Right hindlimb (tissue), 1 donor: ENCODE measurements at places on chromosomes 4 and X.
A peak's percentile ranks its signal among the peaks of the same experiment; 100 is the strongest.

DNA sequence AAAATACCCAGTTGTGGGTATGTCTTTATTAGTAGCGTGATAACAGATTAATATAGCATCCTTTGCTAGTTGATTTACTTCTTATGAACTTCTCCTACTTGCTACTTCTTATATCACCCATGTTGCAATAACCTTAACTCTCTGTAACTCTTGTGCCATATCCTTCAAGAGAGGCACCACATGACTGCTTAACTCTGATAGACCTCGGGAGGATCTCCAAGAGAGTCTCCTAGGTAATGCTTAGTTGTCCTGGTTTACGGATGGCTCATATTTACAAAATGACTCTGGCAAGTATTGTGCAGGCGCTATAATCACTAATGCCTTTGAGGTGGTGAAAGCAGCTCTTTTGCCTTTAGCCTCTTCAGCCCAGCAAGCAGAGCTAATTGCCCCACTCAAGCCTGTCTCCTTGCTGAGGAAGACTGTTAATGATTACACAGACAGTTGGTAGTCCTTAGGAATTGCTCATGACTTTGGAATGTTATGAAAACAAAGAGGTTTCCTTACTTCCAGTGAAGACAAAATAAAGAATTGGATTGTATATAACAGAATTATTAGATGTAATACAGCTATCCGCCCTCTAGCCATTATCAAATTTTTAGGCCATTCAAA lies 1305.8 kb downstream of the PCDH7 start:
- no peak for DNase-seq

GRCh38 chr4:113673450-113673849 lies 88.1 kb downstream of the CAMK2D start:
- no peak for DNase-seq

DNA sequence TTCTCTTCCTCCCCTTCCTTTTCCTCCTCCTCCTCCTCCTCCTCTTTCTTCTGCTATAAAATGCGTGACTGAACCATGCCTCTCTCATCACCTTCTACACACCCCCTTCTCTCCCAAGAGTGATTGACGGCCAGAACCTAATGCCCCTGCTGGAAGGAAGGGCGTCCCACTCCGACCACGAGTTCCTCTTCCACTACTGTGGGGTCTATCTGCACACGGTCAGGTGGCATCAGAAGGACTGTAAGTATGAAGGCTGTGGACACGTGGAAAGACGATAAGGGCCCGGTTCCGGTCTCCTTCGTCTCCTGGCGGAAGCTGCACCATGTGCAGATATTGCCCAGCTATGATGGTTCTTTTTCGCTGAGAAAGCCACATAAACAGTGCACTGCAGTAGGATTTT lies 12.1 kb upstream of the ARSF start:
- no peak for DNase-seq

GRCh38 chr4:40662962-40663604 lies 33.4 kb upstream of the RBM47 start:
- no peak for DNase-seq

- DNase-seq: peak; percentile 83
Measured at GRCh38 chr4:94758141-94758699, 465 bp downstream of the BMPR1B start.

DNA sequence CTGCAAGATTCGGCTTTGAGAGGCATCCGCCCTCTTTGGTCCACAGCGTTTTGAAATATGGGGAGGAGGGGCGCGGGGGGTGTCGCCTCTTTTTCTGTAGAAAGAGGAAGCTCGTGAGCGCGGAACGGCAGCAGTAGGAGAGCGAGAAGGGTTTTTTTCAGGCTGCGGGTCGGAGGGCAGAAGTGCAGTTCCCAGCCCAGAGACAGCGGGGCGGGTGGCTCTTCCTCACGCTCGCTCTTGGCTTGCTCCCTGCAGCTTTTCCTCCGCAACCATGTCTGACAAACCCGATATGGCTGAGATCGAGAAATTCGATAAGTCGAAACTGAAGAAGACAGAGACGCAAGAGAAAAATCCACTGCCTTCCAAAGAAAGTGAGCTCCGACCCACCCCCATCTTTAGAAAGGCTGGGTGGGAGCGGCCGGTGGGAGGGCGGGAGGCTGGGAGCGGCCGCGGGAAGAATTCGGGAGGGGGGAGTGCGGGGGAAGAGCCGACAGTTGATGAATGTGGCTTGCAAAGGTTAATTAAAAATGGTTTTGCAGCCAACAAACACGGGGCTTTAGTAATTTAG lies 1.2 kb downstream of the TMSB4X start:
- DNase-seq: peak; percentile 71

DNA sequence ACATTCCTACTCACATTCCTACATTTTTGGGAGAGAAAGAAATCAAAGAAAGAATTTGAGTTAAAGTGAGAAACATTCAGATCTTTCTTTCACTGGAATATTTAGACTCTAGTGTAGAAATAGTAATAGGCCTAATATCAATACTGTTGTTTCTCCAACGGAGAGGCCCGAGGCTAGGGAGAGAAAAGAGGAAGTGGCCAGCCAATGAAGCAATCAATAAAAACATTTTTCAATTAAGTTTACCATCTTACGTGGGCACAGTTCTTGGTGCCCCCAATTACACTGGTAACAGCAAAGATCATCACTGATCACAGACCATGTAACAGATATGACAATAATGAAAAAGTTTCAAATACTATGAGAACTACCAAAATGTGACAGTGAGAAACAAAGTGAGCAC lies 281.4 kb downstream of the GPM6A start:
- no peak for DNase-seq

DNA sequence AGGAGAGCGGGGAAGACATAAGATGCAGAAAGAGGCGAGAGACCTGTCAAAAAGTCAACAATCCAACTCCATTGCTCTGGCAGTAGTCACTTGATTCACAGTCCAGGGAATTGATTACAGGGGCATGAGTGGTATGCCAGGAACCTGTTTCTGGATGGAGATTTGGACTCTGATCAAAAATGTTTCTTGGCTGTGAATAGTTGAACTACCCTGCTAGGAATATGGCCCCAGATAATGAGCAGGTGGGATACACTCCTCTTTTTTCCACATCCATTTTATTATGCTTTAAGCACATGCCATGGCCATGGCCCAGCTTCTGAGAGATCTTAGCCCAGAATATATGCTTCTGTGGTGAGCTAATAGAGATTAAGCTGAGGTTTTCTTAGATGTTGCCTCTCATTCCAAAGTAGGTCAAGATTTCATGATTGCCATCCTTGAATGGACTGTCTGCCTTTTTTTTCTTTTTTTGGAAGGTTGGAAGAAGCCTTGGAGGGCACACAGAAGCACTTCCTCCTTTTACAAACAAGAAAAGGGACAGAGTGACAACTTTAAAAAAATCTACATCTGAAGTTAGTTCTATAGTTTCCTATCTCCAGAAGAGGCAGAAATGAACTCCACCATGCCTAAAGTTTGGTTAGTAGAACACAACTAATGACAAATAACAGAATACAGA lies 121.9 kb downstream of the KIT start:
- no peak for DNase-seq

DNA sequence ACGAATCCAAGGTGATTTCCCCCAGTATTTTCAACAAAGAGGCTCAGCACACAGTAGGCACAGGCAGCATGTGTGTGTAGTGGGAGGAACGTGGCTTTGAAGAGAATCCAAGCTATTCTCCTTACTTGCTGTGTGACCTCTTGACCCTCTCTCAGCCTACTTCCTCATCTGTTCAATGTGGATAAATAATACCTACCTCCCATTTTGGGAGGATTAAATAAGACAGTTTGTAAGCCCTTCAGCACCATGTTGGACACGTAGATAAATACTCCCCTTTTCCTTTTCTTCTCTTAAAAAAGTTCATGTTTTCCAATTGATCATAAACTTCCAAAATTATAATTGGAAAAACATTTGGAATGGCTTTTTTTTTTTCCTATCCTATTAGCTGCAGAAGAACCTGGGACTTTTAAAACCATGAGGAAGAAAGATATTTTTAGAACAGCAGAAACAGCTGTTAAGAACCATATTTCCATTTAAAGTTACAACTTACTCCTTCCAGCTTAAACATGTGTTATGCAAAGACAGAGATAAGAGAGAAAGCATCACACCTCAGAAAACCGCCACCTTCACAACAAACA lies 56.1 kb upstream of the TMEM131L start:
- no peak for DNase-seq

DNA sequence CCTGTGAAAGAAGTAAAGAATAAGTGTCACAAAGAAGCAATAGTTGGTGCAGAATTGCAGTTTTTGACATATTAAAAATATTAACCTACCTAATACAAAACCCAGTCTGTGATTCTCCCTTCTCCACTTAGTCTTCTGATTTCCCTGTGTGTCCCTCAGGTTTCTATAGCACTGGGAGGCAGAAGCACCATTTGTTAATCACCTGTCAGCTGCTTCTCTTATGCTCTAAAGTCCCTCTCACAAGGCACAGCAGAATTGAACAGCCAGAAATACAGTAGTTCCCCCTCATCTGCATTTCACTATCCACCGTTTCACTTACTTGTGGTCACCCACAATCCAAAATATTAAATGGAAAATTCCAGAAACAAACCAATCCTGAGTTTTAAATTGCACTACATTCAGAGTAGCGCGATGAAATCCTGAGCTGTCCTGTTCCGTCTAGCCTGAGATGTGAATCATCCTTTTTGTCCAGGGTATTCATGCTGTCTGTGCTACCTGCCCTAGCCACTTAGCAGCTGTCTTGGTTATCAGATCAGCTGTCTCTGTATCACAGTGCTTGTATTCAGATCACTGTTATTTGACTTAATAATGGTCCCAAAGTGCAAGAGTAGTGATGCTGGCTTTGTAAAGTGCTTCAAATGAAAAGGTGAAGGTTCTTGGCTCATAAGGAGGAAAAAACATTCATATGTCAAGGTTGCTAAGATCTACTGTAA lies 984.1 kb upstream of the GRID2 start:
- no peak for DNase-seq

DNA sequence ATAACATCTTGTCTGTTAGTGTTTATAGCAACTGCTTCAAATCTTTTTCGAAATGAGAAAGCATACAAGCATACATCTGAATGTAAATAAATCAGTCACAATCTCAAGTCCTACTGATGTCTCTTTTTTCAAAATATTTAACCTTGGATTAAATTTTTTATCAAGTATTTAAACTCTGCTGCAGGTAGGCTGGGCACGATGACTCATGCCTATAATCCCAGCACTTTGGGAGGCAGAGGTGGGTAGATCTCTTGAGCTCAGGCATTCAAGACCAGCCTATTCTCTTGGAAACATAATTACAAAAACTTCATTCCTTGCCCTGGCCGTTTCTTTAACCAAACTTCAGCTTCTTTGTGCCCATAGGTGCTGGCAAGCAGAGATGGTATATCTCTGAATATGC lies 540.3 kb upstream of the GALNT7 start:
- no peak for DNase-seq

- no peak for DNase-seq
Measured at GRCh38 chr4:22616516-22616915, 76.2 kb upstream of the GBA3 start.

GRCh38 chrX:153879741-153880439 lies 6.1 kb downstream of the L1CAM start:
- DNase-seq: no peak

GRCh38 chr4:184215709-184216328 lies 1.9 kb downstream of the ENPP6 start:
- DNase-seq: peak; percentile 69

DNA sequence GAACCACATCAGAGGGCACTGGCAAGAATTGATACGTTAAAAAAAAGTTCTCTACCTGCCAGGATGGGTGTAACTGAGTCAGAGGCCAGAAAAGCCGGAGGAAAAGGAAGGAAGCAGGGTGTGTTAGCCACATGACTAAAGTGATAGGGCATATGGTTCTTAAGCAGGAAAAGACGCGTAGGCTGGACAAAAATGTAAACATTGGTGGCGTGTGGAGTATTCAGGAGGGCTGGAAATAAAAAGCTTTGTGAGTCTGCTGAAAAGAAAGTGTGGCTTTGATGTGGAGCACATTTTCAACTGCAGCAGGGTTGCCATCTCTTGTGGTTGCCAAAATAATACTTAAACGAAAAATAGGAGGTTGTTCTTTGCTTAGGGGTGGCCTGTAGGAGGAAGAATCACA lies 186.5 kb upstream of the RPL34 start:
- no peak for DNase-seq

- DNase-seq: no peak
Measured at GRCh38 chr4:137623013-137623412, 90.7 kb upstream of the PCDH18 start.

DNA sequence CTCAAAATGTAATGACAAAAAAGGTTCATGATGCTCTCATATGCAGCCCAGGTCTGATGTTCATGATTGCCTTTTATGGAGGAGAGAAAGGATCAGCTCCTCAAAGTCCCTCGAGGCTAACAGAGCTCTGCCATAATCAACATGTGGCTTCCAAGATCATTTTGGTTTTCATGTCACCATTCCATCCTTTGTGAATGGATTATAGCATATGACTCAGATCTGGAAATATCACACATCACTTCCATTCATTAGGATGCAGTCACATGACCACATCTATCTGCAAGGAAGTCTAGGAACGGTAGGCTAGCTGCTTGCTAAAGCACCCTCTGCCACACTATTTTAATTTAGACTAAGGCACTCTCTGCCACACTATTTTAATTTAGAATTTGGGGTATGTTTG lies 77.6 kb downstream of the COX18 start:
- DNase-seq: no peak

DNA sequence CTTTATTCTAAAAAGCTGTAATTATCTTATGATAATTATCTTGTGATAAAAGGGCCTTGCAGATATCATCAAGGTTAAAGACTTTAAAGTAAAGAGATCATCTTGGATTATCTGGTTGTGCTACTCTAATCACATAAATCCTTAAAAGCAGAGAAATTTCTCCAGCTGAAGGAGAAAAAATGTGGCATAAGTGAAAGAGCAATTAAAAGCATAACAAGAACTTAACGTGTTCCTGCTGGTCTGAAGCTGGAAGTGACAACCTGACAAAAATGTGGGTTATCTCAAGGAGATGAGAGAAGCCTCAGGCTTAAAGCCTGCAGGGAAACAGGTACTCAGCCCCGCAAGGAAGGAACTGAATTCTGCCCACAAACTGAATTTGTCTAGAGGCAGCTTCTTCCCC lies 449.1 kb upstream of the NDST4 start:
- no peak for DNase-seq

GRCh38 chr4:147581606-147582350 lies 35.4 kb upstream of the TMEM184C start:
- no peak for DNase-seq

DNA sequence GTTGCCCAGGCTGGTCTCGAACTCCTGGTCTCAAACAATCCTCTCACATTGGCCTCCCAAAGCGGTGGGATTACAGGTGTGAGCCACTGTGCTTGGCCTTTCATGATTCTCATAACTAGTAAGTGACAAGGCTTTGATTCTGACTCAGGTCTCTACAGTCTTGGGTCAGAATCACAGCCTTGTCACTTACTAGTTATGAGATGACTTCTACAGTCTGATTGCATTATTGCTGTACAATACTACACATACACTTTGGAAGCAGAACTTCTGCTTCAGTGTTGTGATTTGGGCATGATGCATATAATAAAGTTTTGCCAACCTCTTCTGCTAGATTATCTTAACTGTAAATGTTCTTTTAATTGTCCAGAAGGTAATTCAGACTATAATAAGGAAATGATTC lies 123.3 kb downstream of the KDM6A start:
- no peak for DNase-seq

- no peak for DNase-seq
Measured at GRCh38 chr4:70994387-70995099, 1.1 kb downstream of the DCK start.
